Lower lobe of right lung (tissue), 2 donors: ENCODE measurements at places on chromosomes 11 and 22. TPM values are rescaled to one million over a fixed set of nuclear protein-coding genes. Genes with fewer than 3 reads are reported as not detected.

DNA sequence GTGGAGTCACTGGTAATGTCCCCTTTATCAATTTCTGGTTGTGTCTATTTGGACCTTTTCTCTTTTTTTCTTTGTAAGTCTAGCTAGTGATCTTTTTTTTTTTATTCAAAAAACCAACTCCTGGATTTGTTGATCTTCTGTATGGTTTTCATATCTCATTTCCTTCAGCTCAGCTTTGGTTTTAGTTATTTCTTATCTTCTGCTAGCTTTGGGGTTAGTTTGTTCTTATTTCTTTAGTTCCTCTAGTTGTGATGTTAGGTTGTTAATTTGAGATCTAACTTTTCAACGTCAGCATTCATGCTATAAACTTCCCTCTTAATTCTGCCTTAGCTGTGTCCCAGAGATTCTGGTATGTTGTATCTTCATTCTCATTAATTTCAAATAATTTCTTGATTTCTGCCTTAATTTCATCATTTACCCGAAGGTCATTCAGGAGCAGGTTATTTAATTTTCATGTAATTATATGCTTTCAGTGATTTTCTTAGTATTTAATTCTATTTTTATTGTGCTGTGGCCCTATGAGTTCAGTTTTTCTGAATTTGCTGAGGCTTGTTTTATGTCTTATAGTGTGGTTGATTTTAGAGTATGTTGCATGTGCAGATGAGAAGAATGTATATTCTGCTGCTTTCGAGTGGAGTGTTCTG is 29.0 kb downstream of the PI4KA start:
- H3K4me3 ChIP-seq: no peak overlapping the region
- H3K36me3 ChIP-seq: peaks cover 94% of the 10 kb centered on the region
- H3K4me1 ChIP-seq: no peaks in the 10 kb centered on the region
- DNase-seq: no peak
- H3K27me3 ChIP-seq: no peaks in the 10 kb centered on the region
- H3K27ac ChIP-seq: no peak overlapping the region

GRCh38 chr22:49331878-49332277 is 495.8 kb downstream of the BRD1 start:
- H3K36me3 ChIP-seq: no peaks in the 10 kb centered on the region
- peaks cover 11% of the 10 kb centered on the region for H3K27me3 ChIP-seq
- H3K27ac ChIP-seq: no peak overlapping the region
- peak; percentile 23 for DNase-seq
- no peak overlapping the region for H3K4me3 ChIP-seq

DNA sequence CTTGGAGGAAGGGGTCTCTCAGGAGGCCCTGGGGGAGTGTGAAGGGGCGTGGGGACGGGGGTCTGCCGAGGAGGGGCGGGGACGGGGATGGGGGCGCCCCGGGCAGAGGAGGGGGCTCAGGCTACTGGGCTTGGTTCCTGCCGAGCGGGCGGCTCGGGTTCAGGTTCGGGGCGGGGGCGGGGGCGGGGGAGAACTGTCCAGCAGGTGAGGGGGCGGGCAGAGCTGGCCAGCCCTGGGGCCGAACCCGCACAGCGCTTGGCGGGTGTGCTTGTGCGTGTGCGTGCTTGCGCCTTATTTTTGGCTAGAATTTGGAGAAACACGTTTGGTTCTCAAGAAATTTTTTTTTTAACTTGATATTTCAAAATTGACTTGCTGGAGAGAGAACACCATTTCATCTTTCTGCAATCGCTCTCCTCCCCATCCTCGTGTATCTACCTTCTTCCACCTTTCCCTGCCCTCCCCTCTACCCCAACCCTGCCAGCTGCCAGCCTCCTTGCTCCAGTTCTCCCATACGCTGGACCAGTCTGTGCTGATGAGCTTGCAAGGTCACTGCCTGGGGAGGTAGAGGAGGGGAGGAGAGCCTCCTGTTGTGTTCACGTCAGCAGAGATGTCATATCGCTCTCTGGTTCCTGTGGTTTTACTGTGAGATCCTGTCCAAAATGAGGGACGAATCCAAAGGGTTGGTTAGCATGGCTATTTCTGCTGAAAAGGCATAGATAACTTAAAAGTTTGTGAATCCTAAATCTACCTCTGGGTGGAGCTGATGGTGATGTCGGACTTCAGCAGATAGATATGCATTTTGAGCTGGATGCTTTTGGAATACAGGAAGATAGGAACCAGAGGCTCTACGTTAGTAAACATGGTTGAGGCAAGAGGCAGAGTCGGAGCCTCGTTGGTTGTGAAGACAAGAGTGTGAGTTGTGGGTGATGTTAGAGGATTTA is 668 bp downstream of the MADD start:
- H3K4me1 ChIP-seq: peaks cover 44% of the 10 kb centered on the region
- H3K36me3 ChIP-seq: peaks cover 19% of the 10 kb centered on the region
- H3K27me3 ChIP-seq: no peaks in the 10 kb centered on the region
- DNase-seq: peak; percentile 39
- H3K4me3 ChIP-seq: peak overlapping the region; percentile 81
- peak overlapping the region; percentile 95 for H3K27ac ChIP-seq

DNA sequence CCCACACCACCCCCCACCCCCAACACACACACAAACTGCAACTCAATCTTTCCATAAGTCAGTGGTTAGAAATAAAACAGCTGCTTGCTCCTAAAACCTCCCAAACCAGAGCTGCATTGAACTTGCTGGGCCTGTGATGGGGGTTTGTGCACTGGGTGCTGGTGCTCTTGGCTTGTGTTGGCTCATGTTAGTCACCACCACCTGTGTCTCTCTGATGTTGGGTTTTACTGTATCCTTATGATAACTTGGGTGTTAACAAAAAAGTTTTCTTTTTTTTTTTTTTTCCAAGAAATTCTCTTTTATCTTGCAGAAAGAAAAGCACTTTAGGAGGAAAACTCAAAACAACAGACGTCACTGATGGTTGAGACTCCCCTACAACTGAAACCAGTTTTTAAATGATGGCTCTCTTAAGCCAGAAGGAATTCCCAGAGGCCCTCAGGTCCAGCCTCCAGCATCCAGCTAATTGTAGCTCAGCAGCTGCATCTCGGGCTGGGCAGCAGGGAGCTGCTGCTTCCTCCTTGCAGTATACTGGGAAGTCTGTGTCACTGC is 79.9 kb upstream of the DRD2 start:
- no peaks in the 10 kb centered on the region for H3K27me3 ChIP-seq

GRCh38 chr22:22235558-22235957 is 9.0 kb upstream of the VPREB1 start:
- H3K27ac ChIP-seq: no peak overlapping the region
- no peak for DNase-seq
- H3K27me3 ChIP-seq: no peaks in the 10 kb centered on the region
- H3K4me1 ChIP-seq: no peaks in the 10 kb centered on the region

- H3K4me3 ChIP-seq: no peak overlapping the region
- DNase-seq: no peak
- H3K4me1 ChIP-seq: no peaks in the 10 kb centered on the region
- no peaks in the 10 kb centered on the region for H3K27me3 ChIP-seq
- H3K36me3 ChIP-seq: no peaks in the 10 kb centered on the region
Measured at GRCh38 chr11:73633999-73634398, 12.4 kb upstream of the PLEKHB1 start.

- H3K27me3 ChIP-seq: no peaks in the 10 kb centered on the region
- H3K27ac ChIP-seq: no peak overlapping the region
- no peaks in the 10 kb centered on the region for H3K4me1 ChIP-seq
- H3K36me3 ChIP-seq: peaks cover 6% of the 10 kb centered on the region
Measured at GRCh38 chr11:87097582-87097981, 59.8 kb downstream of the TMEM135 start.

DNA sequence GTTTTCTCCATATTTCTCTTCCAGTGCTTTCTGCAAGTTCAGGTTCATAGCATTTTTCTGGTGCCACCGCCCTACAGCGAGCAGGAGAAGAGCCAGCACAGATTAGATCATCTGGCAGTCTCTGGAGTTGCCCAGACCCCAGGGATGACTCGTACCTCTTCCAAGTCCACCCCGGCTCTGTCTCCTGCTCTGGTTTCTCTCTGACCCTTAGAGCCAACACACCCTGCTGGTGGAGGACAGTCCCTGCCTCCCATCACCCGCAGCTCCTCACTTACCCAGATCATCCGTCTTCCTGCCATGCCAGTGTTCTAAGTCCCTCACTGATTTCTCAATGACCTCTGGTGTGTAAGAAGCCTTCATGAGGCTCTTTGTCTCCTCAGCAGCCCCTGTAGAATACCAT is 28.0 kb downstream of the TST start:
- no peak overlapping the region for H3K4me3 ChIP-seq
- H3K4me1 ChIP-seq: no peaks in the 10 kb centered on the region
- H3K36me3 ChIP-seq: no peaks in the 10 kb centered on the region
- DNase-seq: no peak

DNA sequence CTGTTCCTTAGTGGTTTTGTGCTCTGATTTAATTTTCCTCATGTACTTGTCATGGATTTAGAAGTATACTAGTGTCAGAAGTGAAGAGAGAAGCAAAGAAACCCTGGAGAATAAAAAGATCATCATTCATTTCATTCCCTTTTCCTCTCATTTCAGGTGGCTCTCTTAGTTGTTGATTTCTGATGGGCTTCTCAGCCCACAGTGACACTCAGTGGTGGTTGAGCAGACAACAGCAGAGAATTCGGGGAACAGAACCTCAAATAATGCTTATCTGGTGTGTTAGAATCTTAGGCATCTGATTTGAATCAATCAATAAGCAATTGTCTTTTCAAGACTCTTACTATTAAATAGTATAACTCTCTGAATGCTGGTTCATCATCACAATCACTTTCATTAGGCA is 1289.4 kb downstream of the FAM181B start:
- H3K27me3 ChIP-seq: no peaks in the 10 kb centered on the region
- H3K36me3 ChIP-seq: no peaks in the 10 kb centered on the region
- no peak overlapping the region for H3K4me3 ChIP-seq
- H3K4me1 ChIP-seq: no peaks in the 10 kb centered on the region
- H3K27ac ChIP-seq: no peak overlapping the region
- no peak for DNase-seq

- no peak overlapping the region for H3K27ac ChIP-seq
- DNase-seq: no peak
Measured at GRCh38 chr11:91817996-91818395, 406.6 kb upstream of the FAT3 start.

DNA sequence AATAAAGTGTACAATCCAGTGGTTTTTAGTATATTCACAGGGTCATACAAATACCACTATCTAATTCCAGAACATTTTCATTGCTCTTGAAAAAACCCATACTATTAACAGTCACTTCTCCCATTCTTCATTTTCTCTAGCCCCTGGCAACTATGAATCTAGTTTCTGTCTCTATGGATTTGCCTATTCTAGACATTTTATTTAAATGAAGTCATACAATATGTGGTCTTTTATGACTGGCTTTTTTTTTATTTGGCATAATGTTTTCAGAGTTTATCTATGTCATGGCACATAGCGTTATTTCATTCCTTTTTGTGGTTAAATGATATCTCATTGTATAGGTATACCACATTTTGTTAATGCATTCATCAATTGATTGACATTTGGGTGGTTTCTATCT is 59.4 kb downstream of the KDM2A start:
- DNase-seq: no peak
- peaks cover 39% of the 10 kb centered on the region for H3K36me3 ChIP-seq
- no peaks in the 10 kb centered on the region for H3K27me3 ChIP-seq
- no peak overlapping the region for H3K27ac ChIP-seq
- H3K4me1 ChIP-seq: peaks cover 9% of the 10 kb centered on the region

DNA sequence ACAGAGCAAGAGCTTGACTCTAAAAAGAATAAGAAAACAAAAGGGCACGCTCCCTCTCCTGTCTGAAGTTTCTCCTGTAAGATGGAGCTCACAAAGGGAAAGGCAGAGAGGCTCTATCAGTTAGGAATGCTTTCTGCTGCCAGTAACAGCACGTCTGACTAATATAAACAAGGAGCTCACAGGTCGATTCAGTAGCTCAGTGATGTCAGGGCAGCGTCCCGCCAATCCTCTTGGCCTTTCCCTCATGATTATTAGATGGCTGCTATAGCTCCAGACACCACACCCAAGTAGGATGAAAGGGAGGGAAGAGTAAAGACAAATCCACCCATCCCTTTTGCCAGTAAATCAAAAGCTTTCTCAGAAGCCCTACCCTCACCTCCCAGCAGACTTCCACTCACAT is 51.3 kb upstream of the HMGXB4 start:
- no peak overlapping the region for H3K4me3 ChIP-seq
- no peaks in the 10 kb centered on the region for H3K36me3 ChIP-seq
- DNase-seq: no peak
- no peaks in the 10 kb centered on the region for H3K4me1 ChIP-seq
- no peaks in the 10 kb centered on the region for H3K27me3 ChIP-seq

DNA sequence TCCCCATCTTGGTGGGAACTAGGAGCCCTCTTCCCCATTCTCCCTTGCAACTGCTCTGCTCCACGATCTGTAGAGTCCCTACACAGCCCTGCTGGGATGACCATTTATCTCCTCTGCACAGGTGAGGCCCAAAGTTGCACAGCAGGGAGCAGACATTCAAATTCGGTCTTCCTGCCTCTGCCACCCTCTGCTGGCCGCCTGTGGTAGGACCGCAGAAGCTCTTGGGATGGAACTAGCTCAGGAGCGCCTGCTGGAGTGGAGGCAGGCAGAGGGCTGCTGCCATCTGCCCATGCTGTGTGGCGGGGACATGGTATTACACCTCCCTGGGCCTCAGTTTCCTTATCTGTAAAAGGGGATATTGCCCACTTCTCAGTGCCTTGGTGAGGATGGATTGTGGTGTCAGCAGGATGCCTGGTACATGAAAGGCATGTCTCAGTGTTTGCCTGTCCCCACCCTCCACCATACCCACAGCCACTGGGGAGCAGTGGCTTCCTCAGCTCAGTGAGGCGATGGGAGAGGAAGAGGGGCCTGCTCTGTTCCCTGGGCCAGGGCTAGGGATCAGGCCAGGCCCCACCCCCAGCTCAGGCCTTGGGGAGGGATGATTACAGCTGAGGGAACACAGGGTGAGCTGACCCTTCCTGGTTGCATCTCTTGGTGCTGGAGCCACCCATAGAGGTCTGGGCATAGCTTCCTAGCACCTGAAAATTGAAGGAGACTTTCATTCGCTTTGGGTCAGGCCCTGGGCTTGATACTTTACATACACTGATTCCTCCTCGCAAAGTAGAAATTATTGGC is 11.3 kb upstream of the OMP start:
- DNase-seq: peak; percentile 83
- H3K4me3 ChIP-seq: no peak overlapping the region
- no peaks in the 10 kb centered on the region for H3K4me1 ChIP-seq
- H3K36me3 ChIP-seq: no peaks in the 10 kb centered on the region

- no peaks in the 10 kb centered on the region for H3K36me3 ChIP-seq
- peaks cover 9% of the 10 kb centered on the region for H3K27me3 ChIP-seq
- no peak for DNase-seq
- H3K27ac ChIP-seq: no peak overlapping the region
- no peaks in the 10 kb centered on the region for H3K4me1 ChIP-seq
Measured at GRCh38 chr22:25774575-25775026, 32.6 kb downstream of the MYO18B start.

TLCD5 gene
- 3.5 TPM for total RNA-seq

RTN4R gene
- total RNA-seq: 9.6 TPM

SLC15A3 gene
- 199 TPM for total RNA-seq

CHRM1 gene
- total RNA-seq: 6.8 TPM

CYP2R1 gene
- total RNA-seq: 12.3 TPM

TSPAN4 gene
- 140 TPM for total RNA-seq

APOA5 gene
- 0.41 TPM for total RNA-seq

FADS1 gene
- 63.6 TPM for total RNA-seq

SEPTIN3 gene
- total RNA-seq: 2.5 TPM

KRTAP5-7 gene
- not detected for total RNA-seq

C22orf42 gene
- total RNA-seq: not detected

SCUBE1 gene
- 16.6 TPM for total RNA-seq

VWCE gene
- 1.2 TPM for total RNA-seq
